ENCODE measurements at places on chromosomes 6 and 20.

DNA sequence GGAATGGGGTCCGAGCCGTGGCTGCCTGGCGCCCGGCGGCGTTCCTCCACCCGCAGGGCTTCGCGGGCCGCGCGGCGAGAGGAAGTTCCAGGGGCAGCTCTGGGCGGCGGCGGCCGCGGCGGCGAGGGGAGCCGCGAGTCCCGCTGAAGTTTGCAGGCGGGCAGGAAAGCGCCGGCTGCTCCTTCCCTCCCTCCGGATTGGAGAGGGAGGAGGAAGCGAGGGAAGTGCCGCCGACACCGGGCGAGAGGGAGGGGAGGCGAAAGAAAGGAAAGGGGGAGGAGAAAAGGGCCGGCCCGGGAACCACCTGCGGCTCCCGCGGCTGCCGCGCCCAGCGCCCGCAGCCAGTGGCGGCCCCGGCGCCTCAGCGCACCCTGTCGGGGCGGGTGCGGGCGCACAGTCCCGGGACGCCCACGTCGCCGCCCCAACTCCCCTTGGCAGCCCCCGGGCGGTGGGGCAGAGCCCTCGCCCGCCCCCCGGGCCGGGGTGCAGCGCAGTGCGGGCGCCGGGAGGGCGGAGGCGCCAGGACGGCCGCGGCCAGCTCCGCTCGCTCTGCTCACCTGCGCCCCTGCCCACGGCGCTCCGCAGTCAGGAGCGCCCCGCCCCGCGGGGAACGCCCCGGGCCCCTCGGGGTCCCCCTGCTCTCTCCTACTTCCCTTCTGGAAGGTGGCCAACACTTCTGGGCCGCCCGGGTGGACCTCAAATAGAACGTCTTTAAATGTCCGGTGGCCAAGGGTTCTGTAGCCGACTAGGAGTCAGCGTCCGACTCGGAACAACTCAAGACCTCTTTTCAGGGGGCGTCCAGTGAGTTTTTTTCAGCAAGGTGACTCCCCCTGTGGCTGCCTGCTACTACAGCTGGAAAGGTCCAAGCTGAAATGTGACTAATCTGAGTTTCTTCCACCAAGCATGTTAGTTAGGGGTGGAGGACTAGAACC, 80.3 kb upstream of the CCDC28A start:
- peak; percentile 62 for DNase-seq

GRCh38 chr6:41470029-41470330, 76.2 kb upstream of the FOXP4 start:
- peak; percentile 38 for DNase-seq

GRCh38 chr6:4581468-4582385, 194.5 kb upstream of the CDYL start:
- DNase-seq, result peak; percentile 96

- DNase-seq, result no peak
Measured at GRCh38 chr6:170062915-170063241, 228.0 kb downstream of the DLL1 start.

DNA sequence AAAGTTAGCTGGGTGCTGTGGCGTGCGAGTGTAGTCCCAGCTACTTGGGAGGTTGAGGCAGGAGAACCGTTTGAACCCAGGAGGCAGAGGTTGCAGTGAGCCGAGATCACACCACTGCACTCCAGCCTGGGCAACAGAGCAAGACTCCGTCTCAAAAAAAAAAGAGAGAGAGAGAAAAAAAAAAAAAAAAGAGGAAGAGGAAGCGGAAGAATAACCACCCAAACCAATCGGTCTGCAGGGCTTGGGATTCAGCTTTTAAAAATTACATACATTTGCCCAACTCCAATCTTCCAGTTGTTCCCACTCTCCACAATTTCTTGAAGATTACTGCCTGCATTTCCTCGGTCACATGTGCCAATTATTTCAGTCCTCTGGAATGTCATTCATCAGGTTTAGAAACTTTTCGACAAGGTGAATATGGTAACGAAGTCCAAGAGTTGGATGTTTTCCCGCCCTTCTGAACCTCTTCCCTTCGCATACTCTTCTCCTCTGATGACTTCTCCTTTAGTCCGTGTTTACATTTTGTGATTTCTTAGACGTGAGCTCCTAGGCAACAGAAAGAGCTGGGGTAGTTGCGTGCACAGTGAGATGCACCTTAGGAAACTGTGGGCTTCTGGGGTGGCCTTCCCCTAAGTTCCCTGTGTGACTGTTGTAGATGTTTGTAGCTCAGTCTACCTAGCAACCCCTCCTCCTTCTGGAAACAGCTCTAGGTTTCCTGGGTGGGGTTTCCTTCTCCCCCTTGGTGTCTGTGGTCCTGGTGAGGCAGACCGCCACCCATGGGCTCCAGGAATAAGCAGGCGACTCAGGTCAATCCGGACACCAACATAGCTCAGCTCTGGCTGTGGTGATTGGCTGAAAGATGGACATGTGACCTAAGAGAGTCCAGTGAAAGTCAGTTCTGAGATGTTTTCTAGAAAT, 63.0 kb upstream of the NCOA3 start:
- no peak for DNase-seq

DNA sequence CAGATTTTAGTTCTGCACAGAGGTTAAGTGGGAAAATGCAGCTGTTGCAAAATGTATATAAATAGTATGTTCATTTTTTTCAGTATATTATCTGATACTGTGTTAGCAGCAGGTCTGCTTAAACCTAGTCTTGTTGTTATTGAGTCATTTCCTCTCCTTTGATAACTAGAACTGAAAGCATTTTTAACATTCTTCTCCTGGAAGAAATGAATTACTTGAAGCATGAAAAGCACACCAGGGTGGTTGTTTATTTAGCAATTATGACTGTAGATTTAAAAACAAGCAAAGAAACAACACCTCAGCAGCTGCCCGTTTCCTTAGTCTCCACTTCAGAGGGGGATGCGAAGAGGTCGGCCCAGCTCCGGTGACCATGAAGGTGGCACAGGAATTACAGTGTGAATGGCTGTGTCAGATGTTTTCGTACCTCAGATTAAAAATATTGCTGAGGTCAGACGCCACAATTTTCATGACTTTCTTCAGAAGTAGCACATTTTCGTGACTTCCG, 53.5 kb downstream of the GOPC start:
- peak; percentile 40 for DNase-seq

DNA sequence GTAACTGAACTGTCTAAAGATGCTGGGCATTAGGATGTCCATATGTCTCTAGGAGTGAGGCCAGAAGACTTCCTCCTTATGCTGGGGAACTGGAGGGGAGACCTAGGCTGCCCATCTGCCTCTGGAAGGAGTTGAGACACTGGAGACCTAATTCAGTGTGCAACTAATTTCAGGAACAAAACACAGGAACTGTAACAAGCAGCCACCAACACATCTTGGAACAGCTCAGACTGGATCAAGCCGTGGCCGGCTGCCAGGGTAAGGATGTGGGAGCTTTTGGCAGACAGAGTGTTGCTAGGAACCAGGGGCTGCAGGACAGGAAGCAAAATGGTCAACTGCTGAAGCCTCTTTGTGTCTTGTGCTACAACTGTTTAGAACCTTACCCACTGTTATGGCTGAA, 16.4 kb upstream of the MAS1 start:
- DNase-seq, result no peak

DNA sequence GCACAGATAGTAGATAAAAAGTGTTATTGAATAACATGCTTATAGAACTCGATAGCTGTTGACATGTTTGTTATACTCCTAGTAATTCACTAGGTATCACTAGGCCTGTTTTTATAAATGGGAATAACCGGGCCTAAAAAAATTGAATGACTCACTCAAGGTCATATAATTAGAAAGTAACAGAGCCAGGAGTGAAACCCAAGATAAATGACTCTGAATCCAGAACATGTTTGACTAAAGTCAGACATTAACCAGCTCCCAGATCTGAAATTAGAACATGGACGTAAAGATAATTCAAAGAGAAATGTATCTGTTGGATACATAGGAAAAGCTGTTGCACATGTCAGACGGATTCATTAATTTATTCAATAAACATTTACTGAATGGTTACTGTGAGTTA, 26.9 kb downstream of the RGS17 start:
- no peak for DNase-seq

GRCh38 chr20:5041433-5041832, 40.1 kb upstream of the SLC23A2 start:
- DNase-seq, result peak; percentile 89

- no peak for DNase-seq
Measured at GRCh38 chr6:108616973-108617372, 56.3 kb downstream of the FOXO3 start.

GRCh38 chr6:131954059-131954774, 3.0 kb upstream of the CCN2 start:
- peak; percentile 90 for DNase-seq

DNA sequence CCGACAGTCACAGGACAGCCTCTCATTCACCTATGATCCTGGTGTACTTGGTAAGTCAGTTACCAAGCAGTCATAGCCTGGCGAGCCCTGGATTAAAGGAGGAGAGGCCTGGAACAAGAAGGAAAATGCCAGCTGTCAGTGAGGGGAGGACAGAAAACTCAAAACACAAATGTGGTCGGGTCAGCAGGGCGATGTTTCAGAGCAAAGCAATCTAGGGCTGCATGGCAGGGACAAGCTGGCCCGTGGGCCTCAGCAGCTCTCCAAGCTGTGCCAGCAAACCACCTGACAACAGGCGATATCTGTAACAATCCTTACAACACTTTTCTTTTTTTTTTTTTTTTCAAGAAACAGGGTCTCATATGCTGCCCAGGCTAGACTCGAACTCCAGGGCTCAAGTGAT, 40.3 kb downstream of the MGME1 start:
- no peak for DNase-seq

GRCh38 chr20:56437196-56437960, 25.3 kb downstream of the CASS4 start:
- no peak for DNase-seq

DNA sequence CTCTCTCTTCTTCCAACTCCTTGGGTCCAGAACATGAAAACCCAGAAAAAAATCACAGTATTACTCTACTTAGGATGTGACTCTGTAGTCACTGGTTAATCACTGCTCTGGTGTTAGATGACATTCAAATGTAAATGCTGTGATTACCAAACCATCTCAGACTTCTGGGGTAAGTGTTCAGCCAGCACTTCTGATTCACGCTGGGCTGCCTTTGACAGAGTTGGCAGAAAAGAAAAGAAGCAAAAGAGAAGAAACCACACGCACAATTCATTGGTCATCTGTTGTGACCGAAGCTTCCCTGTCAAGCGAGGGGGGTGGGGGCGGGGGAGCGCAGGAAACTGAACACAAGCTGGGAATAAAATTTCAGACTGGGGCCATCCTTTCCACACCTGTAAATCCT, 82.7 kb downstream of the PSMG4 start:
- DNase-seq, result peak; percentile 83

GRCh38 chr6:112800916-112801315, 453.8 kb downstream of the RFPL4B start:
- peak; percentile 21 for DNase-seq

DNA sequence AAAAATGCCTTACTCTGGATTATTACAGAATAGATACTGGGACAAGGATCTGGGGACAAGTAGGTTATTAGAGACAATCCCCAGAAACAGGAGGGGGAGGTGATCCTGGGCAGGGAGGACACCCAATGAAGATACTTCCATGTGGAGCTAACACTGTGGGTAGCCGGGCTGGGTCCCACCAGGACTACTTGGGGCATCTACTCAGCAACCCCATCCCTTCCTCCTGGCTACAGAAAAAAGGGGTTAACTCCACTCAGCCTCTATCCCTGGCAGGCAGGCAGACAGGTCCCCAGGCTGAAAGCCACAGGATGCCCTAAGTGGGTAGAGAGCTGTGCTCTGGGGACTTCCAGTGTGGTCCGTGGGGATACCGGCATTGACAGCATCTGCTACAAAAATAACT, 68.0 kb upstream of the NXT1 start:
- DNase-seq, result no peak

DNA sequence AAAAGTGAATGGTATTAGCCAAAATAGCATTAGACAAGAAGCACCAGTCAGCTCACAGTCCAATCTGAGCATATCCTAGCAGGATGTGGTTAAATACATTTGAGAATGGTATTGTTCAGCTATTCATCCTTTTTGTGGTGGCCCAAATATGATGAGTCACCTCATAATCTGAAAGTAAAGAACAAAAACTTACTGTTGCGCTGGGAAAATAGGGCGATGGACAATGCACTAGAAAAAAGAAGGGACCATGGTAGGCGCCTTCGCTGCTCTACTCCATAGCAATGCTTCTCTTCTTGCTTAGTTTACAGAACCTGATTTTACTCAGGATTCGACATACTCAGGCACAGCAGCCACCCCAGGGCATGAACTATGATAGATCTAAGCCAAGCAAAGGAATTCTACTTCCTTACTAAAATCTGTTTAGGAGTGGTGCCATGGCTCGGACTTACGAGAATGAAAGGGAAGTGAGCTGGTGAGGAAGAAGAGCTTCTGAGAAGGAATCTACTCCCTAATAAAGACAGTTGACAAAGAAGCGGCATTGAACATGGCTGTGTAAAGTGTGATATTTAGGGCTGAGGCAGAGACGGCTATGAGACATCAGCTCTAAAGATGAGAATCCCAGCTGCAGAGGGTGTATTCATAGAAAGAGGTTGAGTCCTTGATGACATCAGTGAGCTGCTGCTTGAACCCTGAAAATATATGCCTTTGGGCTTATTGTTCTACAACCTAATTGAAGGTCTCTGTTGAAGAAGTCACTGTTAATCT, 16.6 kb upstream of the FBXO9 start:
- peak; percentile 93 for DNase-seq

DNA sequence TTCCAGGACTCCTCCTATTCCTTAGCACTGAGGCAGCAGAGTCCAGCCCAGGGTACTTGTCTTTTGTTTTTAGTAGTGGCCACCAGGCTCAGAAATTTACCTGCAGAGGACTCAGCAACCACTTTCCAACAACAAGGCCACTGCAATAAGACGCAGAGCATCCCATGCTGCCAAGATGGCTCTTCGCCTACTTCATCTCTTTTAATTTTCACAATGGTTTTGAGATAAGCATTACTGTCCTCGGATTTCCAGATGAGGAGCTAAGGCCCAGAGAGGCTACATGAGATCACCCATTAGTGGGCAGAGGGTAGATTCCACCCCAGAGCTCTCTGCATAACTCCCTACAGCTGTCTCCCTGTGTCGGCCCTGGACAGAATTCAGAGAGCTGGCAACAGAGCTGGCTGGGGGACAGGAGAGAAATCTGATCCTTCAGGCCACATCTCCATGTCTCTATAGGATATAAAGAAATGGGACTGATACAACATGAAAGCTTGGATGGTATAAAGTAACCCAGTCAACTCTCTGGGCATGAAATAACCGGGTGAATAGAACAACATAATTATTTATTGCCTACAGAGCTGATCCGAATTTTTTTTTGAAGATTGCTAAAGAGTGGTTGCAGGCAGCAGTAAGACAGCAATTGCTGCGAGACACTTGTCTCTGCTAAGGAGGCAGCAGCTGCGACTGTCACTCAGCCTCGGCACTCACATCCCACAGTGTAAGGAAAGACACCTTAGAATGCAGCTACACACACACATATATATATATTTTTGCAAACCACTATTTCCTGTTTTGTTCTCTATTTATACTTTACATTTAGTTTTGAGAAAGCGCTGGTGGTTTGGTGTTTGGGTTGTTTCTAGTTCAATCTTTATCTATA, 37.2 kb downstream of the SCML4 start:
- DNase-seq, result no peak

Data from fibroblast of skin of scalp (primary cell).